ENCODE measurements at places on chromosomes 7 and 10.

- DNase-seq = no peak
Observed at GRCh38 chr10:35705671-35706070, 63.6 kb upstream of the FZD8 start.

- no peak for DNase-seq
Observed at GRCh38 chr7:16753102-16753931, at the start of gene TSPAN13. TSPAN13 (plus strand) TSS chr7:16753755; CDS start chr7:16753968, 213 bp downstream.

- no peak for DNase-seq
Observed at GRCh38 chr7:3464900-3465622, 164.0 kb downstream of the SDK1 start.

DNA sequence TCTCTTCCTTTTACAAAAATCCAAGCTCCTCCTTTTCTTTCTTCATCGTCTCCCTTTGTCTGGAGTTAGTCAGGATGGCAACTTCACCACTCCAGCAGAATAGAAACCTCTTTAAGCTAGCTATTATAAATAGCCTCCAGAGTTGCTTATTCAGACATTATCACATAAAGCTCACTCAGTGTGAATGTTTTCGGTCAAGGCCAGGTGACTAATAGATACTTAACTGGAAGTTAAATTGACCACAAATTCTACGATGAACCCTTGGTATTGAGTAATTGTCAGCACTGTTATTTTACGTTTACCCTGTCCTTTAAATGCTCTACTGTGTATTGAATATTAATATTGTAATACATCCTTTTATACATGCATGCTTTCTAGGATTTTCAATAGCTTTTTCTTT is 340.4 kb downstream of the OTUD1 start:
- no peak for DNase-seq

GRCh38 chr10:102384606-102385429 is 10.7 kb upstream of the NFKB2 start:
- DNase-seq = no peak

Data from C1 segment of cervical spinal cord (tissue), 14 donors.